ENCODE measurements at places on chromosomes 2 and 18.

DNA sequence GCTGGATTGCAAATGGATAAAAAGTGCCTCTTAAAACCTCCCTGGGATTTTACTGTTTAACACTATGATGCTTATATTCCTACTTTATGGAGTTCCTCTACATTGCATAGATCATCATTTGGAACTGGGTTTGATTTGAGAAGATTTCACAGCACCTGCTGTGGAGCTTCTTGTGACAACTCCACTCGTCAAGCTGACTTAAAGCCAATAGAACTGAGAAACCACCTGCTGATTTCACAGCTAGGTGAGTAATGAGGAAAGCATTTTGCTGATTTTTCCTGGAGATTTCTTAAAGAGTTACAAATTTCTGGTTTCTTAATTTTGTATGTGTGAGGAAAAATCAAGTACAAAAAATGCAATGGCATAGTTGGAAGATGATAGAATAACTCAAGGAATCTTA is 739.1 kb upstream of the LRRTM1 start:
- no peak for DNase-seq

GRCh38 chr18:67456711-67457110 is 59.8 kb downstream of the DSEL start:
- DNase-seq, result no peak

- no peak for DNase-seq
These were observed 3.5 kb upstream of the TRAPPC8 start for GRCh38 chr18:31946305-31947046.

GRCh38 chr2:235848946-235849345 is 319.2 kb downstream of the GBX2 start:
- DNase-seq, result no peak

GRCh38 chr2:241073166-241074064 is 28.7 kb downstream of the MTERF4 start:
- no peak for DNase-seq

DNA sequence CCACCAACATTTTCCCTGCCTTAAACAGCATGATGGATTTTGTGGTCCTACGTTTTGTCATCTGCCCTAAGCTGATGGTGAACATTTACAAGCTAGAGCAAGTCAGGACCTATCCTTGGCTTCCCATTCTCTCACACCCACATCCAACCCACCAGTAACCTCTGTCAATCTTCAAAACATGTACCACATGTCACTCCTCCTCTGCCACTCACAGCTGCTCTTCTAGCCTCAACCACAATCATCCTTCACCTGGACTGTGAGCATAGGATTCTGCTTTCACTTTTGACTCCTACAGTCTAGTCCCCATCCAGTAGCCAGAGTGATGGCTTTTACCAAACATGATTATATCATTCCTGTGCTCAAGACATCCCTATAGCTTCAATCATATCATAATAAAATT is 279.8 kb upstream of the DLGAP1 start:
- no peak for DNase-seq

DNA sequence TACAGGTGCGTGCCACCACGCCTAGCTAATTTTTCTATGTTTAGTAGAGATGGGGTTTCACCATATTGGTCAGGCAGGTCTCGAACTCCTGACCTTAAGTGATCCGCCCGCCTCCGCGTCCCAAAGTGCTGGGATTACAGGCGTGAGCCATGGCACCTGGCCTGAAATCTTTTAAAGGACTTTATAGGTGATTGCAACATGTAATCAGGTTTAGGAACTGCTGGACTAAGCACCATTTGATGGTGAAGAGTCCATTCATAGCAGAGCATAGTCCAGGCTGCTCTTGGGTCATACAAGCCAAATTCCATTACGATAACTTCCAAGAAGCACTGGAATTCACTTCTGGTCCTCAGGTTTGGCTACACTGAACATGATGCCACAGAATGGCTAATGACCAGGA is 200.6 kb upstream of the SMAD2 start:
- DNase-seq, result no peak

DNA sequence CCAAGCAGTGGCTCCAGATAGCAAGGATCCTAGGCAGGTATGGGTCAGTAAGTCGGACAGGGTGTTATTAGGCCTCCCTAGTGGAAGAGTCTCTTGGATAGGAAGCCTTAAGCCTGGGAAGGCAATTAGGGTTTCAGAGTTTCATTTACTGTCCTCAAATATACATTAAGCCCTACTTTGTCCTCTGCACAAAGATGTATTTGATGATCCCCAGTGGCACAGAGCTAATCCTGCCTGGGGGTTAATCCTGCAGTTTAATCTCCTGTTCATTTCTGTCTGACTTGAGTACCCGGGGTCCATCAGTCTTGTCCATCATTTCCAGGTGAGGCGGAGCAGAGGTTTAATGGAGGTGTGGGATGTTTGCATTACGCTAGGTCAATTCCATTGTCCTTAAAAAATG is 62.0 kb downstream of the MTCL1 start:
- no peak for DNase-seq

Data from activated T-helper 1 cell treated with anti-CD3 and anti-CD28 coated beads, Interleukin-2, amount 50 U/mL, for 16 hours (primary cell).